ENCODE measurements at places on chromosomes 1 and 21.

DNA sequence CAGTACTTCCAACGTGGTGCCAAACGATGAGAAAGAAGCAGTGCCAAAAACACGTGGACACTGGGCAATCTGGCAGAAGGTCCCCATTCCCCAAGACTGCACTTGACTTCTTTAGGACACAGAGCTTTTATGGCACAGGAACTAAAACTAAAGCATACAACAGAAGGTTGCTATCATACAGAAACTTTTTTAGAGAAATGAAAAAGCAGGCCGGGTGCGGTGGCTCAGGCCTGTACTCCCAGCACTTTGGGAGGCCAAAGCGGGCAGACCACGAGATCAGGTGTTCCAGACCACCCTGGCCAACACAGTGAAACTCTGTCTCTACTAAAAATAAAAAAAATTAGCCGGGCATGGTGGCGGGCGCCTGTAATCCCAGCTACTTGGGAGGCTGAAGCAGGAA lies 43.0 kb downstream of the GNB1 start:
- DNase-seq: no peak

GRCh38 chr1:8908388-8909151 lies 30.1 kb upstream of the ENO1 start:
- DNase-seq: no peak

- no peak for DNase-seq
Observed at GRCh38 chr1:75787524-75787923, 1.5 kb downstream of the RABGGTB start.

- no peak for DNase-seq
Observed at GRCh38 chr1:85623061-85623471, 42.5 kb downstream of the CCN1 start.

DNA sequence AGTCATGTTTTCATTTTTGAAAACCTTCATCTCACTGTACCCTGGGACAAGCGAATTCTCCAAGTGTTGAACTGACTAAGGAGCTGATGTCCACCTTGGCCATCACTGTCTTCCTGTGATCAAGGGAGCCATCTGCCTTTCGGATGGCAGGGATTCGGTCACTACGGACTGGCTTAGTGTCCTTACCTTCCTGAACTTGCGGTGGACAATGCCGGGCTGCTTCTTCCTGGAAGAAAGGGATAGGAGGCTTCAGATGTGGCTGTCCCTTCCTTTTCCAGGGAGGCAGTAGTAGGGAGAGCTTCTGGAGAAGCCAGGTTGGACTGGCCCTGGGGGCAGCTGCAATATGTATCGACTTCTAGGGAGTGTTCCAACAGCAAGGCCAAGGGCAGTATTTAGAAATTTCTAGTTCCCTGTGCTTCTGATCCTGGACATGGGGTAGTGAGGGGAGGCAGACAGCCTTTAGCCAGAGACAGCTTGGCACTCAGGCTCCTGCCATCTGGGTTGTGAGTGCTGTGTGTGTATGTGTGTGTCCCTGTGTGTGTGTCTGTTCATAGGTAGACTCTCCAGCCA lies 114.6 kb downstream of the IER5 start:
- DNase-seq: no peak

DNA sequence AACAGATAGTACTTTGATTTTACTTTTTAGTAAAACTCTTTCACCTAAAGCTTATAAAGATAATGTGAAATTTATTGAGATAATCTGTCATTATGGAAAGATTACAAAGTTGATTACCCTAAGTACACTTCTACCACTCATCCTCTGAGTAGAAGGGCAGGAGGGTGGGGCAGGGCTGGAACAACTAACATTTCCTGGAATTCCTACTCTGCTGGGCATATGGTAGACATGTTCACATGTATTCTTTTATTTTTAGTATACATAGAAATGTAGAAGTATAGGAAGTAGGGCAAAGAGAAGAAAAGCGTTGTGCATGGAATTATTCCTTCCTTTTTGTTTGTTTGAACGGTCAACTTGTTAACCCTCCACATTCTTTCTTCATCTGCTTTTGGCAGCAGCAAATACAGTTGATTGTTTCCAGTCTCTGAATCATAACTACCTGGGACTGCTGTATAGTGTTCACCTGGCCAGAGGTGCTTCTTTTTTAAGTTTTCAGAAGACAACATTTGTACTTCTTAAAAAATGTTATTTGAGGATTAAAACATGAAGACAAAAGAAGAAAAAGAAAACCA lies 85.1 kb downstream of the POU2F1 start:
- no peak for DNase-seq

DNA sequence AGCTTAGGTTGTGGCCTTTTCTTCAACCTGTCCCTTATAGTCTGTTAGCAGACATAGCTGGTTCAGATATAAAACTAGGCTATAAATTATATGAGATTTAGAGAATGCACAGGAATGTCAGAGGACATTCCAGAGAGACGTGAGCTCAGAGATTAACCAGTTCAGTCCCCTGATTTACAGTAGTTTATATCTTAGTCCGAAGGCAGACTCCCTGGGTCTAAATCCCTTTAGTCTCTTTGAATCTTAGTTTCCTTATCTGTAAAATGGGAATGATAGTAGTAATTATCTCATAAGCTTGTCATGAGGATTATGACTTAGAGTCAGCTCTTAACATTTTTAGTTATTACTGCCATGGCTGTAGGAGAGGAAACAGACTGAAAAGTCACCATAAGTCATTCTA lies 45.5 kb upstream of the PLXNA2 start:
- no peak for DNase-seq

DNA sequence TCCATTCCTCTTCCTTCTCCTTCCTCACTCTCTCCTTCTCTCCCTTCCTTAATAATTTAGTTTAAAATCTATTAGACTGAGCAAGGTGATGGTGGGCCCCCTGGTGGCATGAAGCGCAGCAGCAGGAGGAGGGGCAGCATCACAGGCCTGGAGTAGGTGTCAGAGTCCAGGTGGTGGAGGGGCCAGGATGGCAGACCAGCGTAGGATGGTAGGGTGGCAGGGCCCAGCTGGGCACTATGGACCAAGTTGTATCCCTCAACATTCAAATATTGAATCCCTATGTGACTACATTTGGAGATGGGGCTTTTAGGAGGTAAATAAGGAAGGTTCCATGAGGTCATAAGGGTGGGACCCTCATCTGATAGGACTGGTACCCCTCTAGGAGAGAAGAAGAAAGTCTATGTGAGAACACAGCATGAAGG lies 61.0 kb downstream of the WDR4 start:
- no peak for DNase-seq
